ENCODE measurements at places on chromosomes 11 and 22. TPM values are rescaled to one million over a fixed set of nuclear protein-coding genes. Genes with fewer than 3 reads are reported as not detected.
A peak's percentile ranks its signal among the peaks of the same experiment; 100 is the strongest.

- DNase-seq = peak; percentile 92
Observed at GRCh38 chr11:85752890-85753581, 57.9 kb downstream of the SYTL2 start.

GRCh38 chr11:116650052-116650451, 122.7 kb downstream of the BUD13 start:
- DNase-seq = no peak

The H19 gene
- total RNA-seq = not detected

The OR5A1 gene
- not detected for total RNA-seq
